ENCODE measurements at places on chromosomes 2 and 18.

- no peak for DNase-seq
Measured at GRCh38 chr18:3554091-3554601, 104.2 kb downstream of the TGIF1 start.

DNA sequence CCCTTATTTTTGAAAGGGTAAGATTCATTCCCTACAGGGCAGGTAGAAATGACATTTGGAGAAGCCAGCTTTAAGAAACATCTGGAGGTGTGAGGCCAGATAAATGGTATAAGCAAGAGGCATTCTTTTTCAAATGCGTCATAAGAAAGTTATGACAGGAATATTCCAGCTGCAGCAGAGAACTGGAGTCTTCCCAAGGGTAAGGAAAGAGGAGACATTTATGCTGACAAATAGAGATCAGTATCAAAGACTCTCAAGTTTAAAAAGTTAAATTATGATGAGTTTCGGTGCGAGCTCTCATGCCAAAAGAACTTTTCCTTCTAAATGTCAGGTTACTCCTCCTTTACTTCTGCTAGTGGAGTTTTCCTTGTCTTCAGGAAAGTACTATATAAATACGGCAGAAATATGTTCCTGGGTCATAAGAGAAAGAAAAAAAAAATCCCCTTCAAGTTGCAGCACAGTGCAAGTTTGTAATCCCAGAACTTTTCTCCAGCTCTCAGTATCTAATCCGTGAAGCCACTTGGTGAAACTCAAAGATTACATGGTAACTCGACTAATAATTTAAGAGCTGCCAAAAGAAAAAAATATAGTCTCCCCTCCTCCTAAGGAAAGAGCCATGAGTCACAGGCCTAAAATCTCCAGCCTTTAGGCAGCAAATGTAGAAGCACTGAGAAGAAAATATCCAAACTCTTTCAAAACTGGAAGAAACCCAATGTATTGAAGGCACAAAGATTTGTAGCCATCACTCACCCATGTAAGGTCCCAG is 428.1 kb downstream of the MEIS1 start:
- DNase-seq = no peak

DNA sequence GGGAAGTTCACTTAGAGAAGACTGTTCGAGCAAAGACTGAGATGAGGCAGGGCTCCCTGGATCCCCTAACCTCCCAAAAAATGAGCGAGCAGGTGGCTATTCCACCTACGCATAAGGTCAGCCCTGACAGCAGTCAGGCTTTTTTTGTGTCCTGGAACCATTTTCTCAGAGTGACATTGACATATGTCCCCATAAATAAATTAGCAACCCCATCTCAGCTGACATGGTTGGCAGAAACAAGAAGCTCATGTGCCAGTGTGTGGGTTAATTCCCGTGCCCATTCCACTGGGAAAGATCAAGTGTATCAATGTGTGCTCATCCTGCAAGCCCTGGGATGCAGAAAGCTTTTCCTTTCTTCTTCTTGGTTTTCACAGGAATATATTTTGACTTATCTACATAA is 740.4 kb upstream of the CELF4 start:
- no peak for DNase-seq

DNA sequence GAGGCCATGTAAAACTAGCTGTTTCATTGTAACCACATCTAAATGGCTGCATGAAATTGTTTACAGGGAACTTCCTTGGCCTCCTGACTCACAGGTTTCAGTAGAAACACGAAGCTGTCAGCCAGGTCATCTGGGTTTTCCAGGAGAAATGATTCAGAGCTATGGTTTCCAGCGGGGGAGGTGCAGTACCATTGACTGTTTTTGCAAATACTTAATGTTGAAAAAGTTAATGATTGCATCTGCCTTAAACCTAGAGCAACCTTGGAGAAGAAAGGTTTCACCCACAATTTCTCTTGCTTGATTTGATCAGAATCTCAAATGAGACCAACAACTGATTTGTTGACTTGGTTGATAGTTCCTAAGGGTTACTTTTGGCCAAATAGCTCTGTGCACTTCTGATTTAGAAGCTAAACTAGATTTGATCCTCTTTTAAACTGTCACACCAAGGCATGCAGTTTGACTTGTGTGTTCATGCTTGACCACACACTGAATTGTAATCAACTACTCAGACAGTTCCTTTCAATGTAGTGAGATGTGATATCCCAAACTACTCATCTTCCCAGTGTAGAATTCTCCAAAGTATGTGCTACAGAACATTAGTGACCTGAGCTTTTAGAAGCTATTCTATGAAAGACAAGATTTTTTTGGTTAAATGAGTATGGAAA is 193.5 kb upstream of the CHST9 start:
- no peak for DNase-seq

DNA sequence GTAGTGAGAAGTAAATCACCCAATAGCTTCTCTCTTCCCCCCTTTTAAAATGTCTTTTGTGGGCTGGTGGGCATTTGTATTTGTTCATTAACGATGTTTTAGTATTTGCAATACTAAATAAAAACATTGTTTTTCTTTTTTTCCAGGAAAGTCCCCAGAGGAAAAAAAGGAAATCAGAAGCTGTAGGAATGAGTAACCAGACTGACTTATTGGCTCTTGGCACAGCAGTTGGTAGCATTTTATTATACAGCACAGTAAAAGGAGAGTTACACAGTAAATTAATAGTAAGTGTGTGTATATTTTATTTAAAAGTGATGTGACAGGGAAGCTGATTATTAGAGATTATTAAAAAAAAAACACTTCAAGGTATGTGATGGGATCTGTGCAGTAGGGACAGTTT is 7.4 kb downstream of the WDR43 start:
- no peak for DNase-seq

- no peak for DNase-seq
Measured at GRCh38 chr2:68411397-68412126, 46.5 kb downstream of the PLEK start.

All from suppressor macrophage treated with lipopolysaccharide for 4 hours (primary cell).